ENCODE measurements at places on chromosomes 4 and X.

GRCh38 chrX:13996650-13997049 lies 33.0 kb downstream of the GEMIN8 start:
- DNase-seq = no peak

GRCh38 chr4:41360214-41360920 lies 103.6 kb downstream of the UCHL1 start:
- peak; percentile 53 for DNase-seq

GRCh38 chr4:47839259-47839658 lies 1.4 kb upstream of the CORIN start:
- DNase-seq = no peak

DNA sequence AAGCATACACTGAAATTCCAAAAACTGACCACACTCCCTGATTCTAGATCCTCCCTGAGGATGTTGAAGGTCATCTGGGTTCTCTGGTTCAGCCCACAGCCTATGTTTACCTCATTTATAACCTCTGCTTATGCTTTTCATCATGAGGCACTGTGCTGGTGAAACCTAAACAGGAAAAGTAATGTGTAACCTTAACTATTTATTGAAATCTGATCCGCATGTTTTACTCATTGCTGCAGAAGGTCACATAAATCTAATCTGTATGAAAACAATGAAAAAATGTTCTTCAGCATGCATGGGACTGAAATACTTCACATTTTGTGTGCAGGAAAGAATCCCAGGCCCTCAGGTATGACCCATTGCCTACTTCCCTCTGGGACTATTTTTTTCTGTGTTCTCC lies 30.3 kb downstream of the UCHL1 start:
- DNase-seq = no peak

DNA sequence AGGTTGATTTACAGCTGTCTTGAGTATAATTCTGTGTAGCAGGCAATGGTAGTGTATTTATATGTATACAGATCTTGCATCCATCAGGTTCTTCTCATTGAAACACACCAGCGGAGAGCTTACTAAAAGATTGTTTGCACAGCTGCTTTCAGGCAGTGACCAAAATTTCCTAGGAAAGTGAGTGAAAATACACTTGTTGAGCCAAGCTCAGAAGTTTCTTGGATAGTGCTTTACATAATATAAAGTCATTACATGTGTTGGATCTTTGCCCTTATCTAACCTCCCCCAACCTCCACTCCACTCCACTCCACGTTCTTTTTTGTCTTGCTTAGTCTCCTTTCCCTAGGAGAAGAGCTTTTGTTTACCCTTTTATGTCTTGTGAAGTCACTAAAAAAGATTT lies 34.1 kb downstream of the CNKSR2 start:
- DNase-seq = peak; percentile 42

DNA sequence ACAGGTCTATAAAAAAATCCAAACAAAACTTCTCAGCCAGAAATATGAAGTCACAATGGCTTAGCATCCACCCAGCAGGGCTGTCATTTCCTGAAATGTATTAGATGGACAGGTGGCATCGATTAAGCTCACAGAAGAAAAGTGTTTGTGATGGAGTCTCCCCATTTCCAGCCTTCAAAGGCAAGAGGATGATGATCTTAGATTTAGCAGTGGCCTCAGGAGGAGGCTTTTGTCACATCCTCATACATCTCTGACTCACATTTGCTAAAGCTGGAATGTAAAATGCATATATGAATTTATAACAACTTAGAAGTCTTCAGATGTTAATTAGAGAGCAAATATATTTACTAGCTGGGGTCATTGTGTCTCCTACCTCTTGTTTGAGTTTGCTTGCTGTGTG lies 441.9 kb downstream of the SPRY1 start:
- DNase-seq = no peak

DNA sequence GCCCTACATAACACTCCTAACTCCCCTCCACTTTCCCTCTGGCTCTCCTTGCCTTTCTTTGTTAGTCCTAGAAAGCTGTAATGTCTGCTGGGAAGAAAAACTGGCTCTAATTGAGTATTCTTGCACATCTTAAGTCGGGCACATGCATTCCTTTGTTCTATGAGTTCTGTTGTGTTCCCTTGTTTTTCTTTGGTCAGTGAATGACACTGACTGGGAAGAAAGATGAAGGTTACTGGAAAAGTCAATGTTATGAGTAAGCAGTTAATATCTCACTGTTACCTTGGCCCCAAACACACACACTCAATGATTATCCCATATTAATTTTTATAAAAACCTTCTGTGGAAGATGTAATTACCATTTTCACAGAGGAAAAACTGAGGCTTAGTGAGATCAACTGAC lies 215.9 kb downstream of the SOWAHB start:
- no peak for DNase-seq

- DNase-seq = peak; percentile 25
Measured at GRCh38 chr4:94595880-94596483, 144.2 kb downstream of the PDLIM5 start.

- no peak for DNase-seq
Measured at GRCh38 chr4:56252561-56253152, 134.6 kb downstream of the AASDH start.

DNA sequence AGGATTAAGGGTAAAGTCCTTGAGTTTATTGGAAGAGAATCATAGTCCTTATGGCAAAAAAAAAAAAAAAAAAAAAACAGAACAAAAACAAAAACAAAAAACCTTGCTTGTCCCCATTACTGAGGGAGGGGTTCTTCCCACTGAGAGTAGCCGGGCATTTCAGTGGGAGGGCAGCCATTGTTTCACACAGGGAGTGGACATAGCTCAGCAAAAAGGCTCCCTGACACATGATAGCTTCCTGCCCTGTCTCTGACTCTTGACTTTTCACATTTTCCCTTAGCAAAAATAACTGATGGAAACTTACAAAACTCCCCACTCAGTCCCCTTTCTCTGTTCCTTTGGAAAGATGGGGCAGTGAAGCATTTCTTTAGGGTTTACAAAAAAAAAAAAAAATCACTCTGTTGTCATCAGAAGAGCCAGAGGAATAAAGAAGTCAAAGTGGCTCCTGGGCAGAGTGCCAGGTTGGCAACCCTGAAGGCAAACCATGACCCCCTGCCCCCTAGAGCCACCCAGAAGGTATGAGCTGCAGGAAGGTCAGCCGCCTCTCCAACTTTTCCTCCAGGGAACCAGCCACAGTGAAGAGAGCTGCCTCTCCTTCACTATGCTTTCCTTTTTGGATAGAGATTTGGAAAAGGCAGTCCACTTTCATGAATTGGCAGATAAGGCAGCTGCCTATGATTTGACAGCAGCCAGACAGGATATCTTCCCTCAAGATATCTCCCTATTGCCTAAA lies 170.6 kb downstream of the KDR start:
- no peak for DNase-seq
